NCI-H1417 treated with DMSO at 0.1 percent for 48 hours (cell line): ENCODE measurements at places on chromosomes 4 and X.

DNA sequence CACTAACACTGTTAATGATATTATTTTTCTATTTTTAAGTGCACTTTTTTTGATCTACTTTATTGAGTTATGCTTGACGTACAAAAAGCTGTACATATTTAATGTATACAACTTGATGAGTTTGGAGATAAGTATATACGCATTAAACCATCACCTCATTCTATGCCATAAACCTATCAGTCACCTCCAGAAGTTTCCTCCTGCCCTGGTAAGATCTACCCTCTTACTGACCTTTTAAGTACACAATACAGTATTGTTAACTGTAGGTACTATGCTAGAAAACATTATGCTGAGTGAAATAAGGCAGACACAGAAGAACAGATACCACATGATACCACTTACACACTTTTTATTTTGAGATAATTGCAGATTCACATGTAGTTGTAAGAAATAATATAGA is 36.9 kb downstream of the INTS6L start:
- DNase-seq = no peak

DNA sequence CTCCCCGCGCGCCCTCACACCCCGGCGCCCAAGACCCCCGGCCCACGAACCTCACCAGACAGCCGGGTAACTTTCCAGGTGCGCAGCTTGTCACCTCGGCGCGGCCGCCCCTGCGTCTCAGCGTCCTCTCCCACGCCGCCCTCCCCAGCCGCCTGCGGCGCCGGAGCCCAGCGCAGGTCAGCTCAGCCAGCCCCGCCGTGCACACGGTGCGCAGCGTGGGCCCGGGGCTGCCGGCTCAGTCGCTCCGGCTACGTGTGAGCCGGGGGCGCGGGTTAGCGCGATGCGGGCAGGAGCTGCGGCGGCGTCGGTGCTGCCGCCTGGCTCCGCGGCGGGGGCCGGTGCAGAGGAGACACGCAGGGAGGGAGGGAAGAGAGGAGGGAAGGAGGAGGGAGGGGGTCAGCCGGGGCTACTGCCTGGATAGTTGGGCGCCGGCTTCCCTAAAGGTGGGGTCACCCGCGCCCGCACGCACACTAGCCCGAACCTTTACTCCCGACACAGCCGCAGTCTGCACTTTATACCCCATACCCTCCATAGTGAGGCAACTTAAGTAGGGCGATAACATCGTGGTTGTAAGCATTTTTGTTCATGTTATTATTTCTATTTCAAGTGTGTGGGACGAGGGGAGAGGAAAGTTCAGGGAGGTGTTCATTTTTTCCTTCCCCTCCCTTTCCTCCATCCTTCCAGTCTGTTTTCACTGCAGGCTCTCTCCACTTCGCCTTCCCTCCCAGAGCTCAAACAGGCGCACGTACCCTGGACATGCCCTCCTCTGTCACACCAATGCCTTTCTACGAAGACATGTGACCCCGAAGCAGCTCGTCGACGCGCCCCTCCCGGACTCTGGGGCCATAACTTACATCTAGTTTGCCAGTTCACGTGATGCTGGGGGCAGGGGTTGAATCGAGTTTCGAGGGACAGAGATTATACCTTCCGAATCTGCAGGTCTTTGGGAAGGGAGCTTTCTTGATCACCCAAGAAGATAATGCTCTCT is at the start of gene PRKG2:
PRKG2 (minus strand) TSS at position 342 of the 988 bp plus-strand sequence. CDS start 10,175 bp downstream, outside the sequence.
- DNase-seq = no peak

GRCh38 chrX:114611018-114611619 is 27.2 kb downstream of the HTR2C start:
- no peak for DNase-seq

DNA sequence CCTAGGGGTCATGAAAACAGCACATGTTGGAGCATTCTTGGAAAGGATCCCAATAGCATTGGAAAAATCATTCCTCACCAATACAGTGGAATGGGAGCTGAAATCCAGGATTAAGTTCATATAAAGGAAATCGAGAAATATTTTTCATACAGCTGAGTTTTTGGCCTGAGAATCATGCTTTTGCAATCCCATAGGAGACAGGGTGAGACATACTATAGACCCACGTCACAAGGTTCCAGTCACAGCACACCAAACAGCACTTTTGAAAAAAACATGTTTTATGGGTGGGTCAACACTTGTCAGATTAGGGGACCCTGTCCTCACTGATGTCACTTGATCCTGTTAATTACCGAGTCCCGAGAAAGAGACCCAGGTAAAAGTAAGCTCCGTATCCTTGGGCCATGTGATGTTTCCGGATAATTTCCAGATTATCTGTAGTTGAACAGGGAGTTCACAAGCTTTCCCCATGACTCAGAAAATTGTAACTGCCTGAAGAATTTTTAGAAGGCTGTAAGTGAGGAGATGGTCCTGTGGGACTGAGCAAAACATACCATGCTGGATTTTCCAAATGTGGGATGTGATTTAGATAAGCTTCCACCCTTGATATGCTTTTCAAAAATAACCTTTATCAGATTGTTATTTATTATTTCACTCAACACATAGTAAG is 80.9 kb upstream of the TLR3 start:
- no peak for DNase-seq

DNA sequence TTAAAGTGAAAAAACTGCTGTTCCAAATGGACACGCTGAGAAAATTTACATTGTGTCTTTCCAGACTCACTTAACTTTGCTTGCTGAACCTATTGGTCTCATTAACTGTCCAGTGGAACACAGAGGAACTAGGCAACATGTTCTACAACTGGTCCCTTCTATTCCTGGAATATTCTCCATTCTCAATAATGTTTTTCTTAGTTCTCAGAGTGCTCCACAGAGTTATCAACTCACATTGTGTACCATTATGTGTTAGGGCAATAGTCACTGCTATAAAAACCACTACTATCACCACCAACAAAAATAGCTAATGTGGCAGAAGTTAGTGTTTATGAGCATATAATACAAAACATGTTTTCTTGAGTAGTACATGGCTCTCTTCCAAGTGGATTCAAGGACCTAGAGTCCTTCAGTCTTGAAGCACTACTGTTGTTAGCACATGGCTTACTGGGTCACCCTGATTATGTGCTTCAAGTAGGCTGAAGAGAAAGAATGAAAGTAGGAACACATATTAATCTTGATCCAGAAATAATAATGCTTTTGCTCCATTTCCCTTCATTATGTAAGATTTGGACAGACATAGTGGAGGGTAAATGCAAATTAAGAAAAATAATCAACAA is 865.3 kb upstream of the HS3ST1 start:
- no peak for DNase-seq
